CD4-positive, alpha-beta T cell treated with Interleukin-10 for 1 hour (primary cell): ENCODE measurements at places on chromosomes 2 and 18.

- peak; percentile 40 for DNase-seq
Observed at GRCh38 chr2:64525317-64525613, 1.1 kb downstream of the AFTPH start.

DNA sequence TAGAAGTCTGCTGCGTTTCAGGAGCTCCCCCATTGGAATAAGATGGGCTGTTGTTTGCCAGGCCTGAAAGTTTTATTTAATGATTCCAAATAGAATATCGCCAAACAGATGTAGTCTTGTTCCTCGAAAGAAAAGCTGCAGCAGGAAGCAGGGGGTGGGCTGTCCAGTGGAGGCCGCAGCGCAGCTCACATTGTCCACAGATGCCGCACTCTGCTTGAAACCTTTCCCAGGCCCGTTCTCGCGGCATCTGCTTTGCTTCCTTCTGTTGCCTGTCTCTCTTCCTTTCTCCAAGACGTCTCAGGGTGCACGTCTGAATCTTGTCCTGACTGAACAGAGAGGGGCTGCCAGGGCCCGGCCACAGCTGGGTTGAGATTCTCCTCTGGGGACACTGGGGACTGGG, 12.4 kb upstream of the IGFBP2 start:
- no peak for DNase-seq

GRCh38 chr18:8348051-8348720, 261.1 kb upstream of the RAB12 start:
- DNase-seq, result no peak

- no peak for DNase-seq
Observed at GRCh38 chr18:44411976-44412375, 268.7 kb upstream of the SETBP1 start.

GRCh38 chr18:30652387-30652786, 390.2 kb downstream of the DSC3 start:
- DNase-seq, result no peak

- no peak for DNase-seq
Observed at GRCh38 chr18:79397830-79398761, 2.4 kb downstream of the NFATC1 start.

DNA sequence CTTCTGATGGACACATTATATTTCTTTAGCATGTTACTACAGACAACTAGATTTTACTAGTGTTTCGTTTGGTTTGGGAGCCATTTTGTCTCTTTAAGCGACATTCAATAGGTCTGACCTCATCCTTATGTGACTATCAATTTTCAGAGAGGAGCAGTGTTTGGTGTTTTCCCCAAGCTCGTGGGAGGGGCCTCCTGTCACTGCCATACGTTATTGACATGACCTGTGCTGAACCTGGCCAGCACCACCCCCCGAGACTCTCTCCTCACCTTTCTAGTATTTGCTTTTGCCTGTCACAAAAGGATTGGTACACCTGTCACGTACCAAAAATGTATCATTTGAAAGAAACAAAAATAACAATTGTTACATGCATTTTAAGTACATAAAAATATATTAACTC, 69.3 kb downstream of the PSMG2 start:
- no peak for DNase-seq

- DNase-seq, result no peak
Observed at GRCh38 chr2:232482301-232483238, 5.1 kb downstream of the ECEL1 start.

GRCh38 chr2:11023326-11024258, 111.9 kb downstream of the KCNF1 start:
- DNase-seq, result no peak

- DNase-seq, result peak; percentile 54
Observed at GRCh38 chr2:239322416-239323086, 78.3 kb downstream of the HDAC4 start.

DNA sequence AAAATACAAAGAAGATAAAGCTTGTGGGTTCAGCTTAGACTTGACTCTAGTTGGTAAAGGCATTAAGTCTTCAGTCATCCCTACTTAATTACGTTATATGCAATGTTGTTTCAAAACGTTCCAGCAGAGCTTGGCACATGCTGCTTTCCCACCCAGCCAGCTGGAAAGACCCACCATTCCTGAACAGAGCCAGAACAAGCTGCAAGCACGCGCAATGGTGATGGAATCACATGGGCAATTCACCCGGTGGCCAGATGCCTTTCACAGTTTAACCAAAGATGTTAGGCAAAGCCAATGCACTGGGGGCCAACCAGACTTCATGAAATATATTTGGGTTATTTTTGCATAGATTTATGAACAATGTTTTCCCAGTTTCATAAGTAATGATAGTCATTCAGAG, 123.4 kb upstream of the CDH20 start:
- DNase-seq, result no peak

DNA sequence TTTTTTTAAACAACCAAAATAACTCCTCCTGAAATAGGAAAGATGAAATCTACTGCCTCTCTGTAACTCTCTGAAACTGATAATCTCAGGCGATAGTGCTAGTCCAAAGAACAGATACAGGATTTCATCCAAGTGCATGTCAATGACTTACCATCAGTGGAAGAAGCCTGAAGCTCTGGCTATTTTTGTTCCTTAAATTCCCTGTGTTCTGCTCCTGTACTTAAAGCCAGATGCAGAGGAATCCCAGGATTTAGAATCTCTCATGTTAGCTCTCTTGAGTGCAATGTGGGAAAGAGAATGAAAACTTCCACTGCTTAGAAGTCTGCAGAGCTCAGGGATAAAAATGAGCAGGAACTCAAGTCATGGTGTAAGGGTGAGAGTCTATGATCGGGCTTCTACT, 291.9 kb downstream of the TCF4 start:
- no peak for DNase-seq

DNA sequence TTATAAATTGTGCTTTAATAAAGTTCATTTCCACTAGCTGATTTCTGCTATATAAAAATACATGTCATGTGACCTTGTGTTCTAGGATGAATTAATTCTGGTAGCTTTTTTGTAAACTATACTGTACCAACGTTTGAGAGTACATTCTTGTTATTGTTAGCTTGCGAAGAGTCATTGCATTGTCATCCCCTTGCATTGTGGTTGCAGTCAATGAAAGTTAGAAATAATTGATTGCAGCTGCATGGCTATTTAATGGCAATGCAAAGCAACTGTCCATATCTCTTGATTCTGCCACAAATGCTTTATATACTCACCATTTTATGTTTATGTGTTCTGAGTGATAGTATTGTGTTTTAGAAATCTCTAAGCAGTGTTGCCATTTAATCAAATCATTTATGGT, 91.6 kb downstream of the ZNF407 start:
- DNase-seq, result no peak

DNA sequence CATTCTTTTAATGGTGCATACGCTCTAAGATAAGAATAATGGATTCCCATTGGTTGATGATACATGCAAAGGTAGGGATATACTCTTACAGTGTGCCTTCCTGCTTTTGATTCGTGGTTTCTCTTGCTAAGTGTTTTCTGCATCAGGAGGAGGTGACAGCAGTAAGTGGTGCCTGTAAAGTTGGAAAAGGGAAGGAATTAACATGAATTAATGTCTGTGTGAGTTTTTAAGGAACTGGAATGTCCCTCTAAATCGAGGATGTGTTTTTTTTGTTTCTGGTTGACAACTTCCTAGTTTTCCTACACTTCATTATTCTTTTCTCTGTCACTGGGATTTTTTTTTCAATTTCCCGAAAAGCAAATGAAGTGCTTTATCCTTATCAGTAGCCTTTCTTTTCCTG, 54.4 kb downstream of the CRIM1 start:
- DNase-seq, result no peak

DNA sequence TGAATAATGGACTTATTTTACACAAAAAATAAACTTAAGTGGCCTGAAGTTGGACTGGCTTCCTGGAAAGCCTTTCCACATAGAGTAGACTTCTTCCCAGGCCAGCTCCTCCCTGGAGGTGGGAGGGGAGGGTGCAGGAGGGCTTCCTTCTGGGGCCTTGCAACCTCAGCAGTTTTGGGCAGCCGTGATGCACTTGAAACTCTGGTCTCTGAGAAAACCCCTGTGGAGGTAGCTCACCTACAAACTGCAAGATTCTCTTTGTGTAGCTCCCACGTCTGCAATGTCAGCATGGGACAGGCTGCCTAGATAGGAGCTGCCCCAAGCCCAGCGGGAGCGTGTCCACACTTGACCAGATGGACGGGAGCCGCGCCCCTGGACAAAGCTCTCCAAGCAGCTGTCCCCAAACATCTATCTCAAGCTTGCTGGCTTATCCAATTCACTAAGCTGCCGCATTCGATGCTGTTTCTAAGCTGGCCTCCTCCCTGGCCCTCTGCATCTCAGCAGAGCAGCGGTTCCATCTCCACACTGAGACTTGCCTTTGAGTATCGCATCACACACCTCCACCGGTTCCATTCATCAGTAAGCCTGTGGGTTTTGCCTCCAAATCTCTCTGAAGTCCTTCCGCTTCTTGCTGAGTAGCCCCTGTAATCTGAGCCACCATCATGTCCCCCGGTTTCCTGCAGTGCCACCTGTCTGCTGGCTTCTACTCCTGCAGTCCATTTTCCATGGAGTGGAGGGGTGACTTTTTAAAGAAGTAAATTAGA, 1.6 kb upstream of the LPIN1 start:
- peak; percentile 30 for DNase-seq

- DNase-seq, result no peak
Observed at GRCh38 chr2:126599062-126599461, 56.9 kb upstream of the GYPC start.

DNA sequence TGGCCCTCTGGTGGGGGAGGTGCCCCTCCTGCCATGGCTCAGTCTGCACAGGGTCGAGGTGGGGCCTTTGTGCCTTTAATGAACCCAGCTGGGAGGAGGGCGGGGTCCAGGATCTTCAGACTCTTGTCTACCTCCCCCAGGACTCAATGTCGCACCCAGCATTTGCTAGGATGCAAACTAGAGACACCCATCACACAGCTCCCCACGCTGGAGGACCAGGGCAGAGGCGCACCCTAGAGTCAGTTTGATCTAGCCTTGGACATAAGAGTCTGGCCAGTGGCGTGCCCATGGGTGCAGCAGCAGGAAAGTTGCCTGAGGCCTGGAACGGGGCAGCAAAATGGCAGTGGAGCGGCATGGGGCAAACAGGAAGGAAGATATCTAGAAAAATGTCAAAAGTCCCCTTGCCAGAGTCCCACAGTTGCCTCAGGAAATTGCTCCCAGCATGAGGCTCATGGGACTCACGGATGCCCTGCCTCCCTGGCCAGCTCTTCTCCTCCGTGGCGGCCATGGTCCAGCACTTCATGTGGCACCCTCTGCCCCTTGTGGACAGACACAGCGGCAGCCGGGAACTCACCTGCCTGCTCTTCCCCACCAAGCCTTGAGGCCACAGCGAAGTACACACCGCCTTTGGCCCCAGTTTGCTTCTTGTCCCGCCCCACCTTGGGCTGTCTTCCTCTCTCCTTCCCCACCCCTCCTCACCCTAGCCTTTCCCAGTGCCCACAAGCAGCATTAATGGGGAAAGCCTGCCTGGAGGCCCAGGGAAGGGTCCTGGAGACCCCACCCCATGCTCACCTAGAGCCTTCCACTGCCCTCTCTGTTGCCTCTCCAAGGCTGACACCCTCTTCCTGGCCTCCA, 17.7 kb downstream of the SH2D6 start:
- DNase-seq, result no peak

DNA sequence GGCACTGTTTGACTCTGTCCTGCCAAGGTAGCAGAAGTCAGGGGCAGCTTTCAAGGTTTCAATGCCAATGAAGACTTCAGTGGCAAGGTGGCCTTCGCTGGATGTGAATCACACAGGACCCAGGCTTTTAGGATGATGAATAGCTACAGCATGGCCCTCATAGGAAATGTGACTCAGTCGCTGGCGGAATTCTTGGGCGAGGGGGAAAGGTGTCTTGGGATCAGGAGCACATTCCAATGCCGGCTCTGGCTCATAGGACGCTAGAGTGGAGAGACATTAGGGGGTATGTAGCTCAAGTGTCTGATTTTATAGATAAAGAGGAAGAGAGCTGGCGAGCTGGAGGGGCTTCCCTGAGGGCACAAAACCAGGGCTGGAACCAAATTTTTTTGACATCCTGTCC, 68.6 kb downstream of the SMIM21 start:
- no peak for DNase-seq

DNA sequence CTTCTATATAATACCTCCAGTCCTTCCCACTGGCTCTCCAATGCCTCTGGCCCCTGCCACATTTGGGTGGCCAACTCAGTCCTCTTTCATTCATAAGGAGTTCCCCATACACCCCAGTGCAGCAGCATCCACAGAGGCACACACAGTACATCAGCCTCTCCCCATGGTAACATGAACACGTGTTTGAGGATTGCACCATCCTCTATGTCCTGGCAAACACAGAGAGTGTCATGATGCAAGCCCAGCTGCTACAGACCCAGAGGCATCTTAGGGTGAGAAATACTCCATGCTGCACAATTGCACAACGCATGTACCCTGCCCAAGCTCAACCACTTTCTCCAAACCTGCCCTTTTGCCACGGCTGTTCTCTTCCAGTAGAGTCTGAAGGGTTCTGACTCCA, 11.5 kb downstream of the IGFBP5 start:
- no peak for DNase-seq

GRCh38 chr2:111143107-111143842, 22.6 kb downstream of the BCL2L11 start:
- no peak for DNase-seq

- DNase-seq, result no peak
Observed at GRCh38 chr2:85596026-85596333, 435 bp downstream of the RNF181 start.

GRCh38 chr2:20983844-20984243, 60.0 kb downstream of the APOB start:
- DNase-seq, result no peak

DNA sequence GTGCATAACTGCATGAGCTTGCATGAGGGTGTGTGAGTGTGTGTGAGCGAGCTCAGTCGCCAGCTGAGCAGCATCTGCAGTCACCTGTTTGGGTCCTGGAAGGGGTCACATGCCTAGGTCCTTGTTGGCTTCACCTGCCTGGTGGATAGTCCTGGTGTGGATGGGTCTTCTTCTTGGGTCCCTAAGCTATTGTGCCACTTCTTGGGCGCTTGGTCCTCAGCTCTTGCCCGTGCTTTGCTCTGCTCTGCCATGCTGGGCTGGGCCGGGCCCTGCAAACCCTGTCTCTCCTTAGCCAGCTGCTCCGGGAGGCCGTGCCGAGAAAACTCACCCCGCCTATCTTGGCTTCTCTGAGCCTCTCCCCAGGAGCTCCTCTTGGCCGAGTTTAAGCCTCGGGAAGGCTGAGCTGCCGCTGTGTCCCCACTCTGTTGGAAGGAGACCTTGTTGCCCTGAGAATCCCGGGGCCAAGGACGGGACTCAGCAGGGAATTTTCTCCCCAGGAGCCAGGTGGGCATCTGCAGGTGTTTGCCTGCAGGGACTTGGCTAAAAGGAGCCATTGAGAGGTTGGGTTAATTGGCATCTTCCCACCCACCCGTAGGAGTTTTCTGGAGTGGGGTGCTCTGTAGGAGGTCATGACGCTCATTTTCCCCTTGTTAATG, 300.8 kb downstream of the NDUFA10 start:
- DNase-seq, result no peak

- no peak for DNase-seq
Observed at GRCh38 chr2:151357359-151357758, at the start of gene TNFAIP6. TSS of gene TNFAIP6 (plus strand) at chr2:151357592. CDS start at chr2:151357667, 75 bp downstream.

GRCh38 chr2:238636269-238637073, 209.7 kb downstream of the ASB1 start:
- DNase-seq, result no peak
